Stimulated activated CD4-positive, alpha-beta T cell treated with anti-CD3 and anti-CD28 coated beads, TNF-alpha, amount 100 ng/mL, for 1 hour (primary cell): ENCODE measurements at places on chromosomes 12 and 14.

DNA sequence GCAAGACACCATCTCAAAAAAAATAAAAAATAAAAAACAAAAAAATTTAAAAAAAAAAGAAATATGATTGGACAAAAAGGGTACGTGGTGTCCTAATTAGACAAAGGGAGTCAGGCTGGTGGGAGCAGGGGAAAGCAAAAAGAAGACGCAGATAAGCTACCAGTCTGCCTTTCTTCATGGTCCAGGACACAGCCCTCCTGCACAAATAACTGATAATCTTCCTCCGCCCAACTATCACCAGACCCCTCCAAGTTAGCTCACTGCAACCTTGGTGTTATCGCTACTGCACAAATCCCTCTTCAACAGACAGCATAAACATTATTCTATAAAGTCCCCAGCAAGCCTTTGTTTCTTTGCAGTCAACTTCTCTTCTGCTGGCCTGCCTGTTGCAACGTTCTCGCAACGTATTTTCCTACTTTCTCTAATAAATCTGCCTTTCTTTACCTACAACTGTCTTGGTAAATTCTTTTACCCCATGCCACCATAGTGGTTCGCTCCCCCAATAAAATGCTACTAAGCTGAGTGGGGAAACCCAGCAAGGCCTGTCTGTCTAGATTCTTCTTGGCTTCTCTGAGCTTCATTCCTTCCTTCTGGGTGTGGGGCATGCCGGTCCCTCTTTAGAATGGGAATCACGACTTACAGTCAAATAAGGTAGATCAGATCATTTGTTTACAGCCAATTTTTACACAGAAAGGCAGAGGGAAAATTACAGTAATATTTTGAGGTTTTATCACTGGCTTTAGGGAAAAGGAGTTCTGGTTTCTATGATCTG, 14.6 kb upstream of the DNAL1 start:
- DNase-seq: no peak

- DNase-seq: no peak
Measured at GRCh38 chr12:45907955-45908354, 82.4 kb downstream of the SCAF11 start.

DNA sequence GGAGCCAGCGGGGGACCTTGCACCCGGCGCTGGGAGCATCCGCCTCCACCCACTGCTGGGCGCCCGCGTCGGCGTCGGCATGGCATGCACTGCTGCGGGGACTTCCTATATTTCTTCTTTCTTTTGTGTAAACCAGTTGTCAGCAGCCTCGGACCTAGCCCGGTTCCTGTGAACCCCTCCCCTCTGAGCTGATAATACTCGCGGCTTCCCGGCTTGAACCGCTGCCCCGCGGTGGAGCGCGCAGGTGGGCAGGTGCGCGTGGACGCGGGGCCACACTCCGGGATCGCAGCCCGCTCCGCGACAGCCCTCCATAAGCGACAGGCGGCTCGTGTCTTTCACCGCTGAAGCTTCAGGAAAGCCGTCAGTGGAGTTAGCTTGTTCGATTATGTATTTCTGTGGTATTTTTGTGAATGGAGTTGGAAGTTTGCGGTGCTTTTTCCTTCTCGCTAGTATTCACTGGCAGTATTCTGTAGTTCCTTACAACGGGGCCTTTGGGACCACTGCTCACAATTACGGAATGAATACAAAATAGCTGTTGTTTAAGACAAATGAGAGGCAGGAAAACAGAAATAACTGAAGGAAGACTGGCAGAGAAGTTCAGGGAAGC, 870 bp downstream of the BMAL2 start:
- peak; percentile 30 for DNase-seq

GRCh38 chr12:5013266-5013730, 30.4 kb upstream of the KCNA5 start:
- no peak for DNase-seq

- no peak for DNase-seq
Measured at GRCh38 chr12:53995378-53996239, 4.4 kb upstream of the HOXC9 start.

DNA sequence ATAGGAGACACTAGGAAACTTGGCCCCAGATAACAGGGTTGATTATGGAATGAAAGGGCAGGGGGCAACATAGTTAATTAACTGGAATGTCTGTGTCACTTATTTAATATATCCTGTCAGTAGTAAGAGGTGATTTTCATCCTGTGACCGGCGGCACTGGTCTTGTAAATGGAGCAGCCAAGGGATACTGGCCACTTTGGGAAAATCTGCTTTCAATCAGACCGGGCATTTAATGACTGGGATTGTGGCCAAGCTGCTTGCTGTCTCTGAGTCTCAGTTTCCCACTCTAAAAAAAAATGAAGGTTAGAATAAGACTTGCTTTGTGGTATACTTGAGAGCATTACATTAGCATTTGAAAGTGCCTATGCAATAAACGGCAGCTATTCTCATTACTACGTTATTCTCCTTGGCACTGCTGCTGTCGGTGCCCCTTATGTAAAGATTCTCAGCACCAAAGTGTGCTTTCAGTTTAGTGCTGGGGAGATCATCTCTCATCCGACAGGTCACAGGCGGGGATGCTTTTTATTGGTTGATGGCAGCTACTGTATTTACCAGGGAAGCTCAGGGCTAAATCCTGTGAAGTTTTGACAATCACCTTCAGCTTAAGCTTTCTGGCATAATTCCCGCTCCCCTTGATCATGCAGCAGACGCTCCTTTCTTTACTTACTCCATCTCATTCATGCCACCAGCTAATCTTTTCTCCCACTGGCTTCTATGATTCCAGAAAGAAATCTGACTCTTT, 162.1 kb downstream of the ESRRB start:
- DNase-seq: no peak

DNA sequence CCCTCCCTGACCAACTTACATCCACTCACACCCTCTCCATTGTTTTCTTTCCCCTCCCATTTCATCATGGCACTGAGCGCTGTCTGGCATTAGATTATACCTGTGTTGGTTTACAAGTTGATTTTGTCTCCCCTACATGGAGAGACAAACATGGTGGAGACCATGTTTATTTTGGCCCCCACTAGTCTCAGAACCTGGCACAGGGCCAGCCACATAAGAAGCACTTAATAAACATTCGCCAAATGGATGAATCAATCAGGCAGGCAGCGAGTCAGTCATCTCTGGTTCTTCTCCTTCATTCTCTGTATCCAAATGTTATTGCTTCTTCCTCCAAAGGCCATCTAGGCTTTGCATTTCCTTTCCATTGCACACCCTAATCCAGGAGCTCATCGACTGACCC, 177.4 kb downstream of the DPF3 start:
- DNase-seq: no peak

DNA sequence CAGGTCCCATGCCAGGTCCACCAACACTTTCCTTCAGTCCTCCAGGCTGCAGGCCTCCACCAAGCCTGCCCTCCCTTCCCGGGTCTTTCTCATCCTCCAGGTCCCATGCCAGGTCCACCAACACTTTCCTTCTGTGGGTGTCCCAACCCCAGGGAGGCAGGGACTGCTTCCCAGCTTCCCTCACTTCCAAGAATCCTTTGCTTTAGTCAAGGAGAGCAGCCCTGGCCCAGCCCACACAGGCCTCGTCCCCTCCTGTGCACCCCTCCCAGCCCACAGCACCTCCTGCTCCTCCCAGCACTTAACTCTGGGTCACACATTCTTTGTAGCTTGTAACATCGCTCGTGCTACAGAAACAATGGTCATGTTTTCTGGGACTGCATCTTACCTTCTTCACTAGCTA, 72.9 kb downstream of the TESC start:
- no peak for DNase-seq

DNA sequence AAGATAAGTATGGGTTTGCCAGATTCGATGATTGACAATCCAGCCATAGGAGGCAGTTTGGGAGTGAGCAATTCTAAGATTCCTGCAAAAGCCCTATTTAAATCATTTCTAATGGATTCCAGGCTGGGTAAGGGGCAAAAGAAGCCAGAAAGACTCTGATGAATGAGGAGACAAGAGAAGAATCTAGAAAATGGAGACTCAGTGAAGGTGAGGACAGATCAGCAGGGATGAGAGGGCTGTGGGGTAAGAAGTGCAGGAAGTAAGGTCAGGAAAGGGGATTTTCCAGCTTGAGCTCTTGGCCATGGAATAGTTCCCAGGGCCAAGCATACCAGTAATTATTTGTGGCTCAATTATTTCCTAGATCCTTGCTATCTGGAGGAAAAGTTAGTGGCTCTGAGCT, 87.3 kb downstream of the TMX1 start:
- DNase-seq: no peak

DNA sequence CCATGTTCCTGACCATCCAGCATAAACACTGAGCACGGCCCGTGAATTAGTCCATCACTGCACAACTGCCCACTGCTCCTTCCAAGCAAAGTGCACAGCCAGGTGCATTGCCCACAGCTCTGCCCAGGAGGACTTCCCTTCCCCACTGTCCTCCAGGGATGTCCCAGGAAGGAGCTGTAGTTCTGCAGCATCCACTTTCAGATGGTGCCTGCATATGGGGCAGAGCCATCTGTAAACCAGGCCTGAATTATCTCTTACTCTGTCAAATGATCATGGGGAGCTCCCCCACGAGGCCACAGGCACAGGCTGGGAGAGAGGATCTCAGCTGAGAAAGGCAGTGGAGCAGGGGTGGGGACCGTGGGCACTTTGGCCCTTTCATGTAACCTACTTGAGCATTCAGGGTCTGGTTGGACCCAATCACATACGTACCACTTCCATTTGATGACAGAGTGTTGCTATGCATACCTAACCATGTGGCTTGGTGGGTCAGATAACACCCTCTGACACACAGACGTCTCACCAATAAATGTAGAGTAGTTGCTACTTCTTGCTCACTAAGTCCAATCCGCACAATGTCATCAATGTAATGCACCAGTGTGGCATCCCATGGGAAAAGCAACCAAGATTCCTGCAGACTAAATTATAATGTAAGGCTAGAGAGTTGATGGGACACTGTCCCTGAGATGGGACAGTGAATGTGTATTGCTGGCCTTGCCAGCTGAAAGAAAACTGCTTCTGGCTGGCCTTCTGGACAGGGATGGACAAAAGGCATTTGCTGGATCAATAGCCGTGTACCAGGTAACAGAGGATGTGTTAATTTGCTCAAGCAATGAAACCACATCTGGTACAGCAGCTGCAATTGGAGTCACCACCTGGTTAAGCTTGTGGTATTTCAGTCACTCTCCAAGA, 113.8 kb upstream of the C14orf180 start:
- no peak for DNase-seq

DNA sequence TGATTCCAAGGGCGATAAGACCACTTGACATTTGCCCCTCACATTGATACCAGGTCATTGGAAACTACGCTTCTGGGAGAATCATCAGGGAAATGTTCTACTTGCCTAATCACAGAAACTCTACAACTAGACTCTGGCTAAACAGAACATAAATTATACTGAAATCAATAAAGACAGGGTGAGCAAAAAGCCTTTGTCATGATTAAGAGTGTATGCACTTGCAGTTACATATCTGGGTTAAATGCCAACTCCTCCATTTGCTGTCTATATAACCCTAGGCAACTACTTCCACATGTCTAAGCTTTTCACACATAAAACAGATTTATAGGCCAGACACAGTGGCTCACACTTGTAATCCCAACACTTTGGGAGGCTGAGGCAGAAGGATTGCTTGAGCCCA, 125.7 kb downstream of the PHLDA1 start:
- DNase-seq: no peak

GRCh38 chr12:107241411-107241810, 148.1 kb upstream of the CRY1 start:
- DNase-seq: no peak

DNA sequence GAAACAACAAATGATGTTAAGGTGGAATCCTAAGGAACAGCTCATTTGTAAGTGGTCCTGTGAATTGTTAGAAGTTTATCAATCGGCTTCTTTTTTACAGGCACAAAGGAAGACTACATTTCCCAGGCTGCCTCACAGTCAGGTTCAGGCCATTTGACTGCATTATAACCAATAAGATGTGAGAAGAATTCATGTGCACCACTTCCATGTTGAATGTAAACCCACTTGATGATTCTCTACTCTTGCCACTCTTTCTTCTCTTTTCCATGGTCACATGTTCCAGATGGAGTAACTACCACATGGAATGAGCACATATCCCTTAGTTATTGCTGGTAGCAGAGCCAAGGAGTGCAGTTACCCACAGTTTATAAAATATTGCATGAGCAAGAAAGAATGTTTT, 67.1 kb upstream of the GZMB start:
- DNase-seq: no peak

- no peak for DNase-seq
Measured at GRCh38 chr14:69318241-69318640, 58.3 kb downstream of the GALNT16 start.

GRCh38 chr14:50697659-50698290, 29.7 kb upstream of the SAV1 start:
- DNase-seq: no peak

- no peak for DNase-seq
Measured at GRCh38 chr12:57173089-57173488, 25.7 kb upstream of the LRP1-AS start.

GRCh38 chr14:89454996-89455395, 38.0 kb upstream of the FOXN3 start:
- DNase-seq: no peak

GRCh38 chr14:102272392-102272791, 32.6 kb downstream of the MOK start:
- DNase-seq: no peak

DNA sequence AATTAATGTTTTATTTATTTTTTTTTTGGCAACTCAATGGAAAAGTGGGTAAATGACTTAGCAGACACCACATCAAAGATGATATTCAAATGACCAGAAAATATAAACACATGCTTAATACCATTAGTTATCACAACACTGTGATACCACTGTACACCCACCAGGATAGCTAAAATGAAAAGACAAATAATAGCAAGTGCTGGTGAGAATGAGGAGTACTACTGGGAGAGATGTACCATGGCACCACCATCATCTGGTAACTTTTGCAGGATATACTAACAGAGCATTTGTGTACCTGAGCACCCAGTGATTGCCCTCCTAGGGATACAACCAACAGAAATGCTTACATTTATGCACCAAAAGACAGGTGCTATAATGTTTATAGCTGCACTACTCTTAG, 21.9 kb downstream of the TRIM9 start:
- DNase-seq: no peak

DNA sequence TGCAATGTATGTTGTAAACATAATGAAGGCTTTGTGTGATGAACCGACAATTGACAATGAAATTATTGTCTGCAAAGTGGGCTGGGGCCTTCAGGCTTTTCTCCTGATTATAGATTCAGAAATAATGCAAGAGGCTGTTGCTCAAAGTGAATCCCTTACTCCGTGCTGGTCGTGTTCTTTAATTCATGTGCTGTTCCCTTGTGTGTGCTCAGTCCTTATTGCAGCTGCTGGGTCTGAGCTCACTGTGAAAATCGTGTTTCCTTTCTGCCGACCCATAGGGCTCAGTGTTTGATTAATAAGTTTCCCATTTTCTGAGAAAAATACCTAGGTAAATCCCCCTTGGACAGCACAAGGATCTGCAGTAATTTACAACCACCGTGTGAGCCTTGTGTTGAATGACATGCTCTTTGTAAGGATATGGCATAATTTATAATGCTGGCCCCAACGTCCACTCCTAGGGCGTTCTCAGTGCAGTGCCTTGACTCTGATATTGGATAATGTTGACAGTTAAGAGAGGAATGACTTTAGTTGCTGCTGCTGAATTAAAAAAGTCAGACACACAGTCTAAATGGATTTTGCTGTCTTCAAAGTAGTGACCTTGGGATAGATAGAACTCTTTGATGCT, 81.6 kb downstream of the RGS6 start:
- no peak for DNase-seq
